ENCODE measurements at places on chromosomes 1 and 21.

- no peak for DNase-seq
Measured at GRCh38 chr21:45877821-45878469, 103.6 kb upstream of the COL6A1 start.

GRCh38 chr1:85451236-85451830 lies 13.6 kb downstream of the DDAH1 start:
- no peak for DNase-seq

- DNase-seq: no peak
Measured at GRCh38 chr1:207841901-207842300, 69.0 kb downstream of the CD34 start.

- peak; percentile 28 for DNase-seq
Measured at GRCh38 chr1:154207262-154207661, 1.1 kb upstream of the CFAP141 start.

DNA sequence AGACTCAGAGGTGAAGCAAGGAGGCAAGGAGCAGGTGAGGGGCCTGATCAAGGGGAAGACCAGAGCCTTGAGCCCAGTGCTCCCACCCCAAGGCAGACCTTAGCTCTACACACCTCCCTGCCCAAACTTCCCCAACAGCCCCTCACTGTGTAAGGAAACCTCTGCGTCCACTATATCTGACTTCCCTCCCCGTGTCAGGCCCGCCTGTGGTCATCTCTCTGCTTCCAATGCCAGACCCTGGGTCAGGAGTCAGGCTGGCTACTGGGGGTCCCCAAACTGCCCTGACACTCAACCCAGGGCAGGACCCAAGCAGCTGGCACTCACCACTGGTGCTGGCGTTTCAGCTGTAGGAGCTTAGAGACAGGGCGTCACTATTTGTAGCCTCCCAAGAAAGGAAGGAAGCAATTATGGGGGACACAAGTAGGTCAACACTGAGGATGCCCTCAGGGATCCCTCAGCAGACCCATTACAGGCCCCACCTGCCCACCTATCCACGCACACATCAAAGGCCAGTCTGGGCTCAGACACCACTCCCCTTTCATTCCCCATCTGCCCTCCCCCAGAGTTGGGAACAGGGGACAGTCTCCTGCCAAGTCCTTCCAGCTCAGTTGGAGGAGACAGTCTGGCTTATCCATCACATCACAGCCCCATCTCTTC lies 811 bp upstream of the S100A3 start:
- DNase-seq: no peak

- DNase-seq: no peak
Measured at GRCh38 chr1:20931930-20932436, 144.9 kb upstream of the HP1BP3 start.

GRCh38 chr1:99850459-99851291 lies 514 bp downstream of the AGL start:
- peak; percentile 79 for DNase-seq

DNA sequence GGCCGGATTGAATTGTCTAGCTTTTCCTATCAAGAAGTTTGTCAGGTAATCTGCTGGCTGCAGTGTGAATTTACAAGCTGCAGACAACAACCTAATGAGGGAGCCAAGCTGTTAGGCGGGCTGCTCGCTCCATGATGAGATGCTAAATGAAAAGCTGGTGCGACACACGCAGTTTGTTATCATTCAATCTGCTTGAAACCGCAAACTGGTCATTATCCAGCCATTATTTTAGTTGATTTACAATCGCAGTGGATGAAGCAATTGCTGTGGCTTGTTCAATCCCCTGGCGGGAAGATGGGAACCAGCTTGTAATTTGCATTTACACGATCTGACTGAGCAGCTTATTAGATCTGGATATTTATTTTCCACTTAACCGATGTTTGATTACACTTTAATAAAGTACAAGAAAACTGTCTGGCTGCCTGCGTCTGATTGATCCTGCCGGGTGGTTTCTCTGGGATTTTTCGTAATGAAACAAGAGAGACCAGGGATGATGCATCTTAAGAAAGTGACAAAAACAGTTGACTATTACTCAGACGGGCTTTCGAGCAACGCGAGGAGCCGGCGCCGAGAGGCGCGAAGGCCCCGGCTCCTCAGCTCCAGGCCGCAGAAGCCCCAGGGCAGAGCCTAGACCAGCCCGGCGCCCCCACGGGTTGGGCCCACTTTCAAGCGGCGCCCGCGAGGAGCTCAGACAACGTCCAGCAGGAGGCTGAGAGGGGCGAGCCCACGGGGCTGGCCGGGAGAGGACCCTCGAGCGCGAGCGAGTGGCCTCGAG lies 118.0 kb upstream of the BARHL2 start:
- DNase-seq: no peak

DNA sequence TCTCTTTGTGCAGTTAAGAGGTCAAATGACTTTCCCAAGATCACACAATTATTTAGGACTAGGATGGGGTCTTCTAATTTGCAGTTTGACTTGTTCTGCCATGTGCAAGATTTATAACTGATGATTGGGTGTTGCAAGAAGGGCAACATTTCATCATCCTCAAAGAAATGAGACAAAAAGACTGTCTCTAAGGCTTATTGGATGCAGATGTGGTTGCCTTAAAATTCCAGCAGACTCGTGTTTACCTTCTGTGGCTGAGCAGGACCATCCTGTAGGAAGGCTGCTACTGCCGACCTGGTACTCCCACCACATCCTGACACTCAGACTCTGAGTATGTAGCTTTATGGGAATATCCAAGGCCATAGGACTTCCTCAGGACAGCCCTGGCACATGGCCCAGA lies 99.9 kb upstream of the SGIP1 start:
- no peak for DNase-seq

GRCh38 chr1:53587252-53587988 lies 128.2 kb downstream of the DMRTB1 start:
- DNase-seq: no peak

GRCh38 chr1:14825396-14825795 lies 226.9 kb downstream of the KAZN start:
- no peak for DNase-seq

- no peak for DNase-seq
Measured at GRCh38 chr1:69252696-69253095, 315.0 kb upstream of the LRRC7 start.

- DNase-seq: no peak
Measured at GRCh38 chr1:3454811-3455618, 550 bp downstream of the ARHGEF16 start.

DNA sequence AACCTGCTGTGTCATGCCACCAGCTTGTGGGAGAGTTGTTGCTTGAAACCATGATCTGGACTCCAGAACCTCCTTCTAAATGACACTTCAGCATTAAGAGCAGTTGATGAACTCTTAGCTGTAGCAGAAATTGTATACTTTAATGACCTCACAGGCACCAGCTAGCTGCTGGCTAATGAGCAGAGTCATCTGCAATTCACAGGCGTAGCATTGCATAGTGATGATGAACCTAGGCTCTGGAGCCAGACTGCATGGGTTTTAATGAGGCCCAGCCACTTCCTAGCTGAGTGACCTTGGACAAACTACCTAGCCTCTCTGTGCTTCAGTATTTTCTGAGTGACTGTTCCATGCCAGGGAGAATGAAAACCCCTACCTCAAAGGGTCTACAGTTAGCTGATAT lies 407.1 kb downstream of the LMO4 start:
- DNase-seq: peak; percentile 40

DNA sequence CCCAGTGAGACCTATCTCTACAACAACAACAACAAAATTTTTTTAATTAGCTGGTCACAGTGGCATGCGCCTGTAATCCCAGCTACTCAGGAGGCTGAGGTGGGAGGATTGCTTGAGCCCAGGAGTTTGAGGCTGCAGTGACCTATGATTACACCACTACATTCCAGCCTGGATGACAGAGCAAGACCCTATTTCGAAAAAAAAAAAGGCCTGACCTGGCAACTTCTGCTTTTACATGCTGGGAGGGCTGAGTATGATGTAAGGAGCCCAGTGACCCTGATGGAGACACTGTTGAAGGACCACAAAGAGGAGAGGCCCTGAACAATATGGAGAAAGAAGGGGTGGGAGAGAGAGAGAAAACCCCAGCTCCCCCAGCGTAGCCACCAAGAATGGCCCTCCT lies 9.2 kb upstream of the VPS26C start:
- DNase-seq: no peak

- no peak for DNase-seq
Measured at GRCh38 chr1:14697353-14697752, 98.9 kb downstream of the KAZN start.

GRCh38 chr1:244112636-244113035 lies 61.6 kb downstream of the ZBTB18 start:
- DNase-seq: no peak

- DNase-seq: peak; percentile 92
Measured at GRCh38 chr21:42145569-42146272, 73.2 kb upstream of the ABCG1 start.

DNA sequence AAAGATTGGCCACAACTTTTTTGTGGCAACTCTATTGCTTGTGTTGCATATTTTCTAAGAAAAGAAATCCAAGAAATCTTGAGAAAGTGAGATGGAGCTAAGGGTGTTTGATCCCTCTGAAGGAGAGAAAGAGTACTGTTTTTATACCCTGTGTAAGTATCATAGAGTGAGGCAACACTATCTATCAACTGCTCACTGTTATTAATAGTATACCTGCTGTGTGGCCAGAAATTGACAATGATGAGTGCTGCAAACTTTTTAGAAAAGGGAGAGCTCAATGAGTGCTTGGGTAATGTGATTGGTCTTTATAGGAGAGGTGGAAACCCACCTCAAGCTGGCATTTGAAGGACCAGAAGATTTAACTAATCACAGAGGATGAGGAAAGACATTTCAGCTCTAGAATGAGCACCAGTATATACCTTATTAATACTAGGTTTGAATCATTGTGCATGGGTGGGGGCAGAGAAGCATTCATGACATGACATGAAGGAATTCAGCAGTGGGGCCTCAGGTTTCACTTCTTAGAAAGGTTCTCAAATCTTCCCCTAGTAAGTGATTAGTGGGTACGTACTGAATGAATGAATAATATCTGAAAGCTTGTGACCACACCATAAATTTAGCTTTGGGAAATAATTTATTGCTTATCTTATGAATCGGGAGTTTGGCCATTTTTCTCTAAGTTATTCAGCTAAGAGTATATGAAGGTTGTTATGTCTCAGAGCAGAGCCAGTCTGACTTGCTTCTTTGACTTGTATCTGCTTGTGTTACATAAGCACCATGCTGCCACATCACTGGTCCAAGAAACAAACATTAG lies 169.2 kb upstream of the SGIP1 start:
- DNase-seq: no peak

GRCh38 chr1:112297536-112297935 lies 98.5 kb upstream of the CTTNBP2NL start:
- no peak for DNase-seq

DNA sequence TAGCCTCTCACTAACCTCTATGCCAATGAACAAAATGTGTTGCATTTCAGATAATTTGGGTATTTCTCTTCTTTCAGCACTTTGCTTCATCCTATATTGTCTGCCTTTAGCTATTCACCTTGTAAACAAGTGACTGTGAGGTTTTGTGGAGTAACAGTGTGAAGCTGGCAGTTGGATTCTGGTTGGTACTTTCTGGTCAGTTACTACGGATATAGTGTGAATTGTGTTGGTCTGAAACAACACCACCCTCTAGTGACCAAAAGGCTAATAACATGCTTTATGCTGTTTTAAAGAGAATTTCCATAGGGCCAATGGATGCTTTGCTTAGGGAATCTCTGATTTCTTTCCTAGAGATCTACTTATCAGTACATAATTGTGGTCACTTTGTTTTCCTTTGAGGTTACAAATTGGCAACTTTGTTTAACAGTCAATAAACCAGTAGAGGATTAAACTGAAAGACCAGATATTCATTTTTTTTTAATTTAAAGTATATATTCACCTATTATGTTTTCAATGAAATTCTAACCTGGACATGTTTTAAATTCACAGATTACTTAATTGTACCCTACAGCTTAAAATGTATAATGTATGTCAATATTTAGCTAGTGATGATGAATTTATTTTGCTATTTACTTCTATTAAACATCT lies 2.5 kb upstream of the PTGER3 start:
- DNase-seq: no peak

DNA sequence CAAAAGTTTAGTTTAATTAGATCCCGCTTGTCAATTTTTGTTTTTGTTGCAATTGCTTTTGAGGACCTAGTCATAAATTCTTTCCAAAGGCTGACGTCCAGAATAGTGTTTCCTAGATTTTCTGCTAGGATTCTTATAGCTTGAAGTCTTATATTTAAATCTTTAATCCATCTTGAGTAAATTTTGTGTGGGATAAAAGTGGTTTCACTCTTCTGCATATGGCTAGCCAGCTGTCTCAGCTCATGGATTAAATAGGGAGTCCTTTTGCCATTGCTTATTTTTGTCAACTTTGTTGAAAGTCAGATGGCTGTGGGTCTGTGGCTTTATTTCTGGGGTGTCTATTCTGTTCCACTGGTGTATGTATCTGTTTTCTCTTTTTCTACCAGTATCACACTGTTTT lies 801.3 kb upstream of the ADGRL4 start:
- no peak for DNase-seq

GRCh38 chr21:45088729-45089128 lies 14.3 kb downstream of the ADARB1 start:
- DNase-seq: no peak
